ENCODE measurements at places on chromosomes 7 and 10. TPM values are rescaled to one million over a fixed set of nuclear protein-coding genes. Genes with fewer than 3 reads are reported as not detected.

Gene SLC18A2
- 0.62 TPM for polyA plus RNA-seq

Gene COL17A1
- polyA plus RNA-seq, result 1.3 TPM

Gene TMEM139
- 58.1 TPM for polyA plus RNA-seq

Gene VWDE
- polyA plus RNA-seq, result 4.6 TPM

Gene H2BK1
- polyA plus RNA-seq, result not detected

Gene SEC31B
- 16.7 TPM for polyA plus RNA-seq

Gene ALOX5
- polyA plus RNA-seq, result 4.1 TPM

Gene FEZF1
- not detected for polyA plus RNA-seq

Gene FRMPD2
- polyA plus RNA-seq, result 0.79 TPM

Gene ELMO1
- polyA plus RNA-seq, result 9.0 TPM

Gene SVIL
- polyA plus RNA-seq, result 42.4 TPM

Gene EFCAB10
- polyA plus RNA-seq, result 2.1 TPM

Gene HECW1
- polyA plus RNA-seq, result 6.7 TPM

Gene TLX1
- 0.09 TPM for polyA plus RNA-seq

Gene CALML5
- not detected for polyA plus RNA-seq

Gene ABCB8
- polyA plus RNA-seq, result 19.3 TPM

Gene PUS7
- 24.9 TPM for polyA plus RNA-seq

Gene PKD2L1
- polyA plus RNA-seq, result 0.08 TPM

Gene STK17A
- 21.8 TPM for polyA plus RNA-seq

Gene LRRC18
- not detected for polyA plus RNA-seq

Gene ABCB1
- polyA plus RNA-seq, result 26.8 TPM

Gene OR6V1
- polyA plus RNA-seq, result not detected

Gene IFIT1
- polyA plus RNA-seq, result 21.4 TPM

Gene MEPCE
- polyA plus RNA-seq, result 54.1 TPM

Gene ACTA2
- polyA plus RNA-seq, result 139 TPM

Gene ASAH2
- polyA plus RNA-seq, result 8.2 TPM

Gene SLC16A9
- 50.2 TPM for polyA plus RNA-seq

Gene RABGEF1
- 32.6 TPM for polyA plus RNA-seq

Gene HABP2
- polyA plus RNA-seq, result 0.73 TPM

Gene SMO
- polyA plus RNA-seq, result 121 TPM

Gene PSPH
- polyA plus RNA-seq, result 28.8 TPM

Gene PRSS37
- 0.27 TPM for polyA plus RNA-seq

Gene HTRA1
- 158 TPM for polyA plus RNA-seq

Measured in renal cortex interstitium (tissue), 15 donors.